ENCODE measurements at places on chromosomes 2 and 18.

GRCh38 chr2:68800517-68800916 is 65.9 kb downstream of the ARHGAP25 start:
- DNase-seq: no peak

GRCh38 chr2:237322564-237322963 is 91.4 kb downstream of the COL6A3 start:
- no peak for DNase-seq

- DNase-seq: no peak
Observed at GRCh38 chr2:134466141-134466540, 212.3 kb downstream of the MGAT5 start.

GRCh38 chr2:23118894-23119293 is 266.1 kb upstream of the KLHL29 start:
- no peak for DNase-seq

- DNase-seq: no peak
Observed at GRCh38 chr2:167345559-167345958, 457.3 kb downstream of the XIRP2 start.

DNA sequence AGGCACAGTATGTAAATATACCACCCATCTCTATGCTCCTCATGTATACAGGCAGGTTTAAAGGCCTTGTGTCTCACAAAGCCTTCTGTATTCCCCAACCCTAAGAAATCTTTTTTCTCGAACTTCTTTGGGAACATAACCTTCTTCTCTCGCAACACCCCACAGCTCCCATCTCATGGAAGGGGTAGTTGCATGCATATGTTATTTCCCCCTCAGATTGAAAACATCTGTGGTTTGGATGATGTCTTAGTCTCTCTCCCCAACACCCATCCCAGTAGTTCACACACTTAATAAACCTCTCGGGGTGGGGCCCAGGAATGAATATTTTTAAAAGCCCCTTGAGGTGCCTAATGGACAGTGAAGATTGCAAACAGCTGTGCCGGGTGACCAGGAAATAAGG is 21.0 kb upstream of the HDAC4 start:
- DNase-seq: no peak

DNA sequence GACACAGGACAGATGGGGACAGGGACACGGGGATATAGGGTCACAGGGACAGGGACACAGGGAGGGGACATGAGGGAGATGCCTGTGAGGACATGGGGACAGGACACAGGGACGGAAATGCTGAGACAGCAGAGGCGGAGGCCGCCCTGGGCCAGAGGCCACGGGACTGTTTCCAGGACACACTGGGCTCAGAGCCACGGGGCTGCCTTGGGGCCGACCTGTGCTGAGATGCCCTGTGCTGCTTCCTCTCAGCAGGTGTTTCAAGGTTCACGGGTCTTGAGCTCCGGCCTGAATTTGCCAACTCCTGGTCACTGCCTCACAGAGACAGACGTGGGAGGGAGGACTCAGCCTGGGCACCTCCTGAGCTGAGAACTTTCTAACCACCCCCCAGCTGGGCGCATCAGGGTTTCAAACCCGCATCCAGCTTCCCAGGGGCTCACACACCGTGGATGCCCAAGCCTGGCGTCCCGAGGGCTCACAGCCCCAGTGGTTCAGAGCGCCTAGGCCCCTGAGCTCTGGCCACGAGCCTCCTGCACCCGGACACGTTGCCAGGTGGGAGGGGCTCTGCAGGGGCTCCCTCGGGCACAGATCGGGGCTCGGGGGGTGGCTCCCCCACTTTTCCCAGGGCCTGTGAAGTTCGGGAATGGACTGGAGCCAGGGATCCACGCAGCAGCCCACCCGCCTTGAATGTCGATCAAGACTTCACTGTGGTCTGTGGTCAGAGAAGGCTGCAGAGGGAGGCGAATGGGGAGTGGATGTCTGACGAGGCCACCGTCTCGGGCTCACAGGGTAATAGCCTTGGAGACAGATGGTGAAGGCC is 64.1 kb downstream of the SLC66A2 start:
- no peak for DNase-seq

DNA sequence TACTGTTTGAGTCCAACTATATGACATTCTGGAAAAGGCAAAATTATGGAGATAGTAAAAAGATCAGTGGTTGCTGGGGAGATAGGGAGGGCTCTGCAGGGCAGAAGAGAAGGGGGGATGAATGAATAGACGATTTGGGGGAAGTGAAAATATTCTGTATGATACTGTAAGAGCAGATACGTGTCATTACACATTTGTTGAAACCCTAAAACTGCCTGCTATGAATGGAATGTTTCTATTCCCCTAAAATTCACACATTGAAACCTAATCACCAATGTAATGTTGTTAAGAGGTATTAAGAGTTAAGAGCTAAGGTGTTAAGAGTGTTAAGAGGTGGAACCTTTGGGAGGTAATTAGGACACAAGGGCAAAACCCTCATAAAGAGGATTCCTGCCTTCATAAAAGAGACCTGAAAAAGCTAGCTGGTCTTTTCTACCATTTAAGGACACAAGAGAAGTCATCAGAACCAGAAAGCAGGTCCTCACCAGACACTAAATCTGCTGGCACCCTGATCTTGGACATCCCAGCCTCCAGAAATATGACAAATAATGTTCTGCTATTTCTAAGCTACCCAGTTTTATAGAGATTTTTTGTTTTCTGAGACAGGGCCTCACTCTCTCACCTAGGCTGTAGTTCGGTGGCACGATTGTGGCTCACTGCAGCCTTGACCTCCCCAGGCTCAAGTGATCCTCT is 76.2 kb downstream of the ATAD2B start:
- no peak for DNase-seq

DNA sequence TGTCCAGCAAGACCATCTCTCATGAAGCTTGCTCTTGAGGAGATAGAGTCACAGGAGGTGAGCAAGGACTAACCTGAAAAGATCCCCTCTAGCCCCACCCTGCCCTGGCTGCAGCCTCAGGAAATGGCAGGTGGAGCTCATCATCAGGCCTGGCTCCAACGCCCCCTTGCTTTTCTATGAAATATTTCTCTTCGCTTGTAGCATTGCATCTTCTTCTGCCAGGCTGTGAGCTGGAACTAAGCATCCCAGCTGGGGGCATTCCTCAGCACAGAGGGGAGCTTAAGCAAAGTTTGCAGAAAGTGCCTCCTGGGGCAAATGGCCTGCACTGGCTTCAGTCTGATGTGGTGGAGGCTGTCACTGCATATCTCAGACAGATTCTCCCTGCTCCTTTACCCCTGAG is 90.1 kb upstream of the LGALSL start:
- no peak for DNase-seq

- DNase-seq: no peak
Observed at GRCh38 chr2:8139668-8140200, 542.1 kb upstream of the ID2 start.

DNA sequence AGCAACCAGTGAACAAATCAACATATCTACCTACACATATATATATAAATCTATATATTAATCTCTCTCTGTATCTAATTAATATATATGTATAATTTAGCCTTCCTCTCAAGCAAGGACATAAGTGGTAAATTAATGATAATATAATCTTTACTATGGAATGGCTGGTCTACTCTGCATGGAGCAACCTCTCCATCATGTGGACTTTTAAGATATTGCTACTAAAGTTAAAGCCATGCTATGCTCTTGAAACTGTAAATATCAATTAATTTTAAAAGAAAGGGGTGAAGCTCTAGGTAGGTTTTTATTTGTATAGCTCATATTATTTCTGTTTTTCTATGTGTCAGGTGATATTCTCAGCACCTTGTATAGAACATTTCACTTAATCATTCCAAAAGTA is 147.0 kb downstream of the PPP1R1C start:
- no peak for DNase-seq

- DNase-seq: no peak
Observed at GRCh38 chr2:48529194-48529593, 760 bp upstream of the STON1 start.

DNA sequence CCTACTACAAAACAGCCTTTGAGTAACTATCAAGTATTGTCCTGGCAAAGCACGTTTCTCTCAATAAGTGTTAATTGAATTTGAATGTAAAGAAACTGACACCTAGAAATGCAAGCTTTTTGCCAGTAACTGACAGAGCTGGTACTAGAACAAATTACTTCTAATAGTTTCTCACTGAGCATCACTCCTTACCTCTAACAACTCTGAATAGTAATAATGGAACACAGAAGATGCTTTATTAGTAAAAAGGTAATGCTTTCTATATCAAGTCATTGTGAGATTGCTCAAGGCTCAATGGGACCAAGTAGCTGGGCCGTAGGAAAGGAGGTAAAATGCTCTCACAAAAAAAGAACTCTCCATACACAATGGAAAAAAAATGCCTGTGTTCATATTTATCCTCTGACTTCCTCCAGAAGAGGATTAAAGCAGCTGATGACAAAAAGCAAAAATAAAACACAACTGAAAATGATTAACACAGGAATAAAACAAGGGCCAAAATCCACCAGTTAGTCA is 11.8 kb downstream of the RASGRP3 start:
- DNase-seq: no peak

- no peak for DNase-seq
Observed at GRCh38 chr2:157324331-157324843, 1.2 kb downstream of the ERMN start.

GRCh38 chr2:24793761-24794435 is 673 bp downstream of the CENPO start:
- DNase-seq: no peak

- no peak for DNase-seq
Observed at GRCh38 chr2:138486363-138487198, 15.0 kb upstream of the SPOPL start.

- no peak for DNase-seq
Observed at GRCh38 chr2:43190311-43191052, 35.9 kb downstream of the ZFP36L2 start.

- DNase-seq: no peak
Observed at GRCh38 chr2:238523158-238524110, 96.7 kb downstream of the ASB1 start.

- DNase-seq: no peak
Observed at GRCh38 chr2:240458044-240458899, 22.8 kb downstream of the GPC1 start.

DNA sequence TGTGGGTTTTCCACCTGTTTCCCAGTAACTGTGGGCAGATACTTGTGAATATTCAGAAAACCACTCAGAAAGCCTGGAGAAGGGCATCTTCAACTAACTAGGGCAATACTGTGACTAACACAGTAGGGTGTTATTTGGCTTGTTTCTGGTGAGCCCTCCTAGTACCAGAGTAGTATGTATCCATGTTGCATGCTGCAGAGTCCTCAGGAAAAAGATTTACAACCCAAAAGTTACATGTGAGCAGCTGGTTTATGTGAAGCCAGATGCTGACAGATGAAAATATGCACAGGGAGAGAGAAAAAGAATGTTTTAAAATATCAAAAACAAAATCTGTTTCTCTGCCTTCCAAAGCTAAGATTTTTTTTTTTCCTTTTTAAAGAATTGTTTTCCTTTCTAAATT is 333.2 kb upstream of the UBE2E3 start:
- DNase-seq: no peak

DNA sequence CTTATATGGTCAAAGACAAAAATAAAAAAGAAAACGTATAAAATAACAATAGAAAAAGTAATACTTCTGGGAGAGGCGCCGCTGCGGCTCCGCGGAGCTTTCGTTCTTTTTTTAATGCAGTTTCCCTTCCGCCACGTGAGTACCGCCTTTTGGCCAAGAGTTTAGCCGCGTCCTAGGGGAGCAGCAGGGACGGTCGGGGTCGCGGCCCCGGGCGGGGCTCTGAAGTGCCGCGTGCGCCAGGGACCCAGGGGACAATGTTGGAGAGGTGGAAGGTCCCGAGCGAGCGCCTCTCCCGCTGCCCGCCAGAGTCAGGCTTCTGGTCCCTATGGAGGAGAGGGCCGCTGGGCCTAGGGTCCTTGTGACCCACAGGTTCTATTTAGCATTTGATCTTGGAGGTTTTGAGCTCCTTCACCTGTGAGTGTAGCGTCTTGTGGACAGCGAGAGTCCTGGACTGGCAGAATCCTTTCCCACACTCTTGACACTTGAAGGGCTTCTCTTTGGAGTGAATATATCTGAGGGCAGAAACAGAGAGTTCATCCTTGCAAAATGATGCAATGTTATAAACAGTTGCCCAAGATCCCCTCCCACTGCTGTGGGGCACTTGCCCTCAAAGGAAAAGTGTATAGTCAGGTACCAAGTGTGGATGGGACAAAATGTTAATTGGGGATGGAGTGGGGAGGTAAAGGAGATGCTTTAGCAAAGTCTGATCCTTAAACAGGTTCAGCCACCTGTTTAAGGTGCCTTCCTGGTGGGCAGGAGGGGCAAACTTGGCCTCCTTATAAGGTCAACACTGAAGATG is 6.3 kb downstream of the OSR1 start:
- no peak for DNase-seq

- no peak for DNase-seq
Observed at GRCh38 chr2:20355131-20355530, 4.5 kb upstream of the PUM2 start.

GRCh38 chr2:60317844-60318243 is 235.6 kb downstream of the BCL11A start:
- DNase-seq: no peak

- no peak for DNase-seq
Observed at GRCh38 chr2:207188626-207189419, 23.1 kb upstream of the KLF7 start.

DNA sequence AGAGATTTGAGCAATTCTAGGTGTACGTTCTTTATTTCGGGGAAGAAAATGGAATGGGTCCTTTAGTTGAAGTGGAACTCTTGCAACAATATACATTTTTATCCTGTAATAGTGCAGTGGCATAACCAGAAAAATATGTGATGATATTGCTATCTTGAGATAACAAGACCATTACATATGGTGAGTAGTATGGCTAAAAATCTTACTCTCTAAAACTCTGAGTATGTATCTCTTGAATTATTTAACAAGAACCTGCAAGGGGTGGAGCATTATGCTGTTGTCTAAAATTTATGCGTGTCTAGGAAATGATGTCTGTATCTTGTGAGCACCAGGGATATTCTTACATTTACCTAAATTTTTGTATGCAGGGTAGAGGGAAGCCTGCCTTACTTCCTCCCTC is 68.4 kb upstream of the SLC4A10 start:
- DNase-seq: no peak

- DNase-seq: no peak
Observed at GRCh38 chr2:201980946-201981345, 52.7 kb upstream of the FZD7 start.

- no peak for DNase-seq
Observed at GRCh38 chr2:78870343-78870967, 155.0 kb upstream of the REG3G start.

GRCh38 chr18:44668270-44668975 is 12.3 kb upstream of the SETBP1 start:
- no peak for DNase-seq

DNA sequence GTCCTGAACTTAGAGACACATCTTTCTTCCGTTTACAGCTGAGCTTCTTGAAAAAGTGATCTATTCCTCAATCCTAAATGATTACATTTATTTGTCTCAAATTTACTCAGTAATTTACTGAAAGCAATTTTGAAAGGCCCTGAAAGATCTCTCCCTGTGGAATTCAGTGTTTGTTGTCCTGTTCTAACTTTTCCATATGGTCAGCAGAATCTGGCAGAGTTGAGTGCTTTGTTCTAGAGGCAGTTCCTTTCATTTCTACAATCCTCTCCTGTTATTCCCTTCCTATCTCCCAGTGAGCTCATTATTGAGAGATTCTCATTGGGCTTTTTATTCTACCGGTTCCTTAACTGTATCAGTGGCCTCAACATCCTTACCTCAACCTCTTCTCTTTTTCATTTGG is 36.5 kb upstream of the REG3G start:
- no peak for DNase-seq
